Natural killer cell (primary cell): ENCODE measurements at places on chromosomes 7 and 10.

GRCh38 chr7:131893631-131894340, 337.4 kb upstream of the PODXL start:
- no peak overlapping the region for H3K27ac ChIP-seq
- DNase-seq: no peak
- H3K36me3 ChIP-seq: no peaks in the 10 kb centered on the region

DNA sequence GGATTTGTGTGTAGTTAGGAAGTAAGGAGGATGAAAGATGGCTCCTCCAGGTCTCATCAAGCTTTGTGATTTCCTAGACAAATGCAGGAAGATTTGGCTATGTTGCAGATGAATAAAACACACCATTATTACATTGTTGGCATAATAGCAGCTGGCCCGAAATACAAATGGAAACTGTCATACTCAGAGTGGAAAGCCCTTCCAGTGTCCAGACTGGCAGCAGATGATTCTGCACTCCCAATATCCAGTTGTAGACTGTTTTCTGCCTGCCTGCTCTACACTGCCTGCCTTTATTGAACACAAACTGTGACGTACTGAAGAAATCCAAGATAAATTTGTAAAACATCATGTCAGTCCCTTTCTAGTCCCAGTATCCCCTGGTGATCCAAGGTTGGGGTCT, 99.7 kb upstream of the FZD1 start:
- no peaks in the 10 kb centered on the region for H3K4me1 ChIP-seq
- DNase-seq: no peak
- H3K27me3 ChIP-seq: no peaks in the 10 kb centered on the region

- no peak for DNase-seq
- H3K36me3 ChIP-seq: no peaks in the 10 kb centered on the region
- no peaks in the 10 kb centered on the region for H3K4me1 ChIP-seq
- H3K27ac ChIP-seq: no peak overlapping the region
- no peaks in the 10 kb centered on the region for H3K27me3 ChIP-seq
Observed at GRCh38 chr10:26197248-26197647, 19.3 kb upstream of the GAD2 start.

DNA sequence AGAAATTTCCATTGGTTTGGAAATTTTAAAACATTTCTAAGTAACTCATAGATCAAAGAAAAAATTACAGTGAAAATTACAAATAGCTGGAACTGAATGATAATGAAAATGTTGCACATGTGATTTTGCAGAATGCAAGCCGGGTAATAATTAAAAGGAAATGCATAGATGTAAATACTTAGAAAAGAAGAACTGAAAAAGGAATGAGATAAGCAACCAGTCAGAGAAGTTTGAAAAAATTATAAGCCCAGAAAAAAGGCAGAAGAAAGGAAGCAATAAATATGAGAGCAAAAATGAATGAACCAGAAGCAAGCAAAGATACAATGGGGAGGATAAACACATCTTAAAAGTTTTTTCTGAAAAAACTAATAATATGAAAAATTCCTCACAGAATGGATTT, 3.2 kb upstream of the TMEM273 start:
- H3K36me3 ChIP-seq: no peaks in the 10 kb centered on the region
- H3K4me3 ChIP-seq: no peak overlapping the region

- H3K4me3 ChIP-seq: no peak overlapping the region
- peaks cover 5% of the 10 kb centered on the region for H3K27me3 ChIP-seq
- H3K27ac ChIP-seq: no peak overlapping the region
- peaks cover 2% of the 10 kb centered on the region for H3K36me3 ChIP-seq
Observed at GRCh38 chr7:128027485-128027980, 3.7 kb downstream of the LRRC4 start.

- H3K4me3 ChIP-seq: no peak overlapping the region
- no peak overlapping the region for H3K27ac ChIP-seq
- no peaks in the 10 kb centered on the region for H3K27me3 ChIP-seq
- H3K36me3 ChIP-seq: no peaks in the 10 kb centered on the region
Observed at GRCh38 chr10:92146107-92146506, 144.8 kb downstream of the CPEB3 start.

DNA sequence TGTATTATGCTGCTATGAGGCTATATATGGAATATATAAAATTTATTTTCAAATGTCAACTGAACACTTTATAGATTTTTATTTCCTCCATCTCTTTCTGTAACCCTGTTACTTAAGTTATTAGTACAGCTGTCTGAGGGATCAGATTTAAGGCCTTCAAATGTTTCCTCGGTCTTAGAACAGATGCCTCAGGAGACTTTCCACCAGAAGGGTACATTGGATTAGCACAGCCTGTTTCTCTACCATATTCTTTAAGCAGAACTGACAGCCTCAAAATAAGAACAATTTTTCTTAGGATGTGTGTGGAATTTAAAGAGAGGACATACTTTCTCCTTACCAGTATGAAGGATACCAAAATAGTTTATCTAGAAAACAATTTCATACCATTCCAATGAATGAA, 53.0 kb upstream of the HGF start:
- no peak overlapping the region for H3K27ac ChIP-seq
- no peaks in the 10 kb centered on the region for H3K27me3 ChIP-seq
- H3K4me1 ChIP-seq: no peaks in the 10 kb centered on the region
- no peak overlapping the region for H3K4me3 ChIP-seq
- no peak for DNase-seq

GRCh38 chr7:41931263-41931646, 228.4 kb upstream of the INHBA start:
- H3K27me3 ChIP-seq: no peaks in the 10 kb centered on the region
- no peak overlapping the region for H3K27ac ChIP-seq
- no peaks in the 10 kb centered on the region for H3K36me3 ChIP-seq
- no peaks in the 10 kb centered on the region for H3K4me1 ChIP-seq
- no peak overlapping the region for H3K4me3 ChIP-seq
- DNase-seq: no peak

DNA sequence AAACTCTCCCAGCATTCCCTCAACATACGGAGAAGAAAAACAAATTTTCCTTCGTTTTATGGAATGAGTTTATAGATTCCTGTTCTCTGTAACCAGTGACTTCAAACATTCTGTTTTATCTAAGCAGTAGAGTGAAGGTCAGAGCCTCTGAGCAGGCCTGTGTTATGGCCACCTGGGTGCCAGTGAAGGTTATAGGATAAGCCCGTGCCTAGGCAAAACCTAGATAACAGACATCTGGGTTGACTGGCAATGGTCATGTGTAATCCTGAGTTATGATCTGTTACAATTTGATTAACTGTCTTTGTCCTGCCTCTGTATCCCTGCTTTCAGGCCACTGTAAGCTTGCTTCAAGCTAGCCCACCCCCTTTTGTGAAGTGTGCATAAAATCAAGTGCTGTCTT, 8.3 kb downstream of the LSM5 start:
- H3K4me3 ChIP-seq: no peak overlapping the region
- no peak overlapping the region for H3K27ac ChIP-seq
- no peaks in the 10 kb centered on the region for H3K4me1 ChIP-seq
- H3K36me3 ChIP-seq: peaks cover 9% of the 10 kb centered on the region
- DNase-seq: no peak

DNA sequence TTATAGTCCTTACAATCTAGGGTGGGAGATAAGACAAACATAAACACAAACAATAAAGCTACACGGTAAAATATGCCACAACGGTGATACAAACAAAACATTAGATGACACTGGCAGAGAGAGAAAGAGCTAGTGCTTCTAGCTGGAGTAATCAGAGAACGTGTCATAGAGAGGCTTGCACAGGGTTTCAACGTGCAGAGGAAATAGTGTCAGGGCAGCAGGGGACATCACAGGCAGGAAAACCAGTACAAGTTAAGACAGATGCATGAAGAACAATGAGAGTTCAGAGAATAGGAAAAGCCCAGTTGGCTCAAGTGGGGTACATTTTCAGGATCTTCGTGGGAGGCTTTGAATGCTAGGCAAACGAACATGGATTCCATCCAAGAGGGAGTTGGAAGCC, 91.4 kb downstream of the ZNF438 start:
- no peaks in the 10 kb centered on the region for H3K36me3 ChIP-seq
- H3K27ac ChIP-seq: no peak overlapping the region
- H3K27me3 ChIP-seq: no peaks in the 10 kb centered on the region
- no peak for DNase-seq

DNA sequence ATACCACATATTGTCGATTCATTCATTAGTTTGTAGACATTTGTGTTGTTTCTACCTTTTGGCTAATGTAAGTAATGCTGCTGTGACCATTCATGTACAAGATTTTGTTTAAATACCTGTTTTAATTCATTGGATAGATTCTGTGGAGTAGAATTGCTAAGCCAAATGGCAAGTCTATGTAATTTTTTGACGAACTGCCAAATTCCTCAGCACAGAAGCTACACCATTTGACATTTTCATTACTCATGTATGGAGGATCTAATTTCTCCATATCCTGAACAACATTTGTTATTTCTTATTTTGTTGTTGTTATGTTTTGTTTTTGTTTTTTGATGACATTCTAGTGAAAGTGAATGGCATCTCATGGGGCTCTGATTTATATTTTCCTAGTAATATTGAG, 1351.3 kb upstream of the SORCS1 start:
- no peaks in the 10 kb centered on the region for H3K36me3 ChIP-seq
- no peak overlapping the region for H3K27ac ChIP-seq
- no peak for DNase-seq
- no peaks in the 10 kb centered on the region for H3K27me3 ChIP-seq
- no peak overlapping the region for H3K4me3 ChIP-seq

DNA sequence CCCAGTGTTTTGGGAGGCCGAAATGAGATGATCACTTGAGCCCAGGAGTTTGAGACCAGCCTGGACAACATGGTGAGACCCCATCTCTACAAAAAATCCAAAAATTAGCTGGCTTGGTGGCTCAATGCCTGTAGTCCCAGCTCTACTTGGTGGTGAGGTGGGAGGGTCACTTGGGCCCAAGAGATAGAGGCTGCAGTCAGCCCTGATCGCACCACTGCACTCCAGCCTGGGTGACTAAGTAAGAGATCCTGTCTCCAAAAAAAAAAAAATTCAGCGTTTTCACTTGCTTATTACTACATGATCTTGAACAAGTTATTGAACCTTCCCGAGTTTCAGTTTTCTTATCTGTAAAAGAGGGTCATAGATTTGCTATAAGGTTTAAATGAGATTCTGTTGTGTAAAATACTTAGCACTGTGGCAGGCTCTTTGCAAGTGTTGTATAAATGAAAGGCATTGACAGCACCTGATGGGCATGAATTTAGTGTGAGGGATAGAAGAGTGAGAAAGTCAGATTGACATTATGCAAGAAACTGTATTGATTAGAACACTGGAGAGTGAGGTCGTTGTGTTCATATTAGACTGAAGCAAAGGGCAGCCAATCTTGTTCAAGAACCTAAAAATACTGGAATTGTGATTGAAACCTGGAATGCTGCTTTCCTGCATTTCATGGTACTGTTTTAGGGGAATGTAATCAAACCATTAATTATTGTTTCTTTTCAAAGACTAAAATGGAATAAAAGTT, 136.8 kb downstream of the LCOR start:
- DNase-seq: no peak
- H3K27ac ChIP-seq: no peak overlapping the region
- H3K27me3 ChIP-seq: no peaks in the 10 kb centered on the region
- H3K36me3 ChIP-seq: no peaks in the 10 kb centered on the region
- H3K4me1 ChIP-seq: no peaks in the 10 kb centered on the region

DNA sequence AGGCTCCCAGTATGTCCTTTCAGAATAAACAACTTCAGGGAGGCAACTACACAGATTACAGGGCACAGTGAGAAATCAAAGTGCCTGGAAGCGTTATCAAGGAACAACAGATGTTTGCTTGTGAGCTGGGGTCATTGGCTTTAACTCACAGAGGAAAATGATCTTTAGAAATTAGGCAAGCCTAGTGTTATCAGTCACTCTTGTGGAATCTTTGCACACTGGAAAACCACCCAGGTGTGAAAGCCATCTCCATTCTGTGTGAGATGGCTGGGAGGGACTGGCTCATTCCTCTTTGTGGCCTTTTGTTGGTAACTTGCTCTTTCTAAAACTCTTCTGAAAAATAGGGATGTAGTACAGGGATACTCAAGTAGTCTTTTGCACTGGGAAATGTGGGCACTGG, 716.0 kb downstream of the XPNPEP1 start:
- H3K4me1 ChIP-seq: no peaks in the 10 kb centered on the region
- H3K4me3 ChIP-seq: no peak overlapping the region
- DNase-seq: no peak
- no peaks in the 10 kb centered on the region for H3K36me3 ChIP-seq
- H3K27me3 ChIP-seq: no peaks in the 10 kb centered on the region

- H3K27ac ChIP-seq: no peak overlapping the region
- H3K36me3 ChIP-seq: no peaks in the 10 kb centered on the region
- no peaks in the 10 kb centered on the region for H3K27me3 ChIP-seq
- no peak overlapping the region for H3K4me3 ChIP-seq
Observed at GRCh38 chr7:155172141-155172540, 102.0 kb downstream of the HTR5A start.

DNA sequence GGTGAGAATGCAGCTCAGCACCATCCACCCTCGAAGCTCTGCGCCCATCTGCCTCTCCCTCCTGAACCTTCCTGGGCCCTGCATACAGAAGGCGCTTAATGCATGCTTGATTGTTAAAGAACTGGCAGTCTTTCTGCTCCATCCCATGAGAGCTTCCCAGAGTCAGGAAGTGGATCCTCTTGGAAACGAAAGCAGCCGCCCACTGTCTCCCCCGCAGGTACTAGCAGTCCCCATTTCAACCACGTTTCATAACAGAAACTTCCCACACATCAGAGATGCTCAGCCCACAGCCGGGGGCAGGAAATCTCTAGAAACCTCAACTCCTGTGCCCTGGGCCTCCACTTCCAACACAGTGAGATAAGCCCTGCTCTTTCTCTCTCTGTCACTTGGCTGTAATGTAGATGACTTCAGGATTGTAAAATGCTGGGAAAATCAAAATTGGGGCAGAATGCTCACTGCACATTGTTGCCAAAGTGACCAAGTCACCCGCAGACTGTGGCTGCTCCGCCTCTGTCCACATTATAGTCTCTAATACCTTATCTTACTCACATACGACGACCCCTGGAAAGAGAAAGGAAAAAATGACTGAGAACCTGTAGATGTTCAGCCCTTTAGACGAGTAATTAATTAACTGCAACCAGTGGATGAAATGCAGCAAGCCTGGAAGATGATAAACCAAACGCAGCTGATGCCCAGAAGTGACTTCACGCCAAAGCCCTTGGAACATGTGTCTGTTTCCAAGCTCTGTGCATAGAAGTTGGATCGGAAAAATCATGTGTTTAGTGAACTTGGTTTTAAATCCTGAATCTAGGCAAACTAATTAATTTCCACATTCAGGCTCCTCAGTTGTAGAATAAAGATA, 28.5 kb downstream of the GSDME start:
- no peak overlapping the region for H3K4me3 ChIP-seq

DNA sequence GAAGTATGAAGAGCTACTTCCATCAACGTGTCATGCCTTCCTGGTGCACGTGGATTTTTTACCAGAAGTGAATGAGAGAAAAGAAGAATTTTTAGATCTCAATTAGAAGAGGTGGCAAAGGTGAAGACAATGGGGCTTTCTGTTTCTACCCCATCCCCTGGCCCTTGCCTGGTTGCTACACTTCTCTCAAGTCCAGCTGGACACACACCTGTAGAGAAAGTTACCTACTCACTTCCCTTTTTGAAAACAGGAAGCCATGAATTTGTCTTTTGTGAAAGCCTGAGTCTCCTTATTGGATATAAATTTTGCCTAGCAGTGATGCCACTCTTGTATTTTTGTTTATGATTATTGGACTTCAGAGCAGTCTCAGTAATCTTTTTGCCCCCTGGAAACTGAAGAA, 142.9 kb upstream of the AKR1E2 start:
- H3K27ac ChIP-seq: no peak overlapping the region
- no peaks in the 10 kb centered on the region for H3K36me3 ChIP-seq
- no peak overlapping the region for H3K4me3 ChIP-seq
- DNase-seq: no peak
- H3K27me3 ChIP-seq: no peaks in the 10 kb centered on the region
- no peaks in the 10 kb centered on the region for H3K4me1 ChIP-seq
